ENCODE measurements at places on chromosomes 5 and 9. TPM values are rescaled to one million over a fixed set of nuclear protein-coding genes. Genes with fewer than 3 reads are reported as not detected.

Gene SPATA6L
- 0.65 TPM for polyA plus RNA-seq

Gene NDUFB6
- polyA plus RNA-seq = 566 TPM

Gene GAS1
- polyA plus RNA-seq = 1.0 TPM

Gene MORN5
- 2.7 TPM for polyA plus RNA-seq

Gene WDR31
- polyA plus RNA-seq = 0.24 TPM

Gene NEURL1B
- polyA plus RNA-seq = not detected

Gene MED22
- polyA plus RNA-seq = 3.0 TPM
